Activated T-helper 9 cell treated with anti-CD3 and anti-CD28 coated beads, Interleukin-2, amount 50 U/mL, for 16 hours (primary cell): ENCODE measurements at places on chromosomes 7 and 10.
A peak's percentile ranks its signal among the peaks of the same experiment; 100 is the strongest.

DNA sequence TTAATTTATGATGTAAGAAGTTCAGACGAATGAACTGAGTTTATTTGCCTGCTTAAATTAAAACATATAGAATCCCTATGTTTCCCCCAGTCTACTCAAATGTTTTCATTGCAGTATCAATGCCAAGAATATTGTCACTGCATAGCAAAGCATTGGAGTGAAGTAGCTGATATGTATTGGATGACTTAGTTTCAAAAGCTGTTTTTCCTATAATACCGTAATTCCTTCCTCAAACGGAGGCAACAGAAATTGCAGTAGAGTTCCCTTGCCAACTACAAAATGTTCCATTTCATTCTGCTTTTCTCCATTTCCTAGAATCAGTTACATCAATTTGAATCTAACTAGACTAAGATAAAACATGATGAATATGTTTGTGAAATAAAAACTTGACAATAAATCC is 174.1 kb downstream of the CNTNAP2 start:
- no peak for DNase-seq

- DNase-seq, result no peak
Observed at GRCh38 chr10:92486637-92487036, 87.3 kb downstream of the IDE start.

DNA sequence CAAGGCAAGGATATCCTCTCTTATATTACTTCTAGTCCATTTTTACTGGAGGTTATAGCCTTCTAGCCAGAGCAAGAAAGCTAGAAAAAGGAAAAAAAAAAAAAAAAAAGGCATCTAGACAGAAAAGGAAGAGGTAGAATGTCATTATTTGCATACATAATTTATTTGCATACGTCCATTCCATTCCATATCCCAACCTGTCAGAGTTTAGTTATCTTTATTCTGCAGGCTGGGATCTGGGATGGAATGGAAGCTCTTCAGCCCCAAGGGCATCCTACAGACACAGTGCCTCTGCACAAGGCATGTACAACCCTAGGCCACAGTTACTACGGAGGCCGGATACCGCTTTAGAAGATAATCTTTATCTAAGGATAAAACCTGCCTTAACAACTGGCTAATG is 9.6 kb downstream of the CH25H start:
- no peak for DNase-seq

GRCh38 chr10:113047963-113048781 is 98.1 kb downstream of the TCF7L2 start:
- DNase-seq, result no peak

- DNase-seq, result no peak
Observed at GRCh38 chr10:79394664-79395063, 47.4 kb downstream of the PPIF start.

DNA sequence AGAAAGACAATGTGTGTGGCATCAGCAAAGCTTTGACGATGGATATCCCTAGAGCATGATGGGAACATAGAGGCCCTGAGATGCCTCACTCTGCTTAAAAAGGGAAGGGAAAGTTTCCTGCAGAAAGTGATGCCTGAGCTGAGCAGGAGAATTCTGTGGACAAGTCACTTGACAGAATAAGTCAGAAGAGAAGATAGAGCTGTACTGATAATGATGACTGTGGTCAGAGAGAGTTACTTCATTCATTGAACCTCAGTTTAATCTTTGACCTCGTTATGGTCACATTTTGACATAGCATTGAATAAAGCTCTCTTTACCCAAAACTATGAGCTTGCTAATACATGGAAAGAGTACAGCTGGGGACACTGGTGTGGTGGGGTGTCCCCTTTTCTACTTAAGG is 7.6 kb downstream of the CUBN start:
- no peak for DNase-seq

DNA sequence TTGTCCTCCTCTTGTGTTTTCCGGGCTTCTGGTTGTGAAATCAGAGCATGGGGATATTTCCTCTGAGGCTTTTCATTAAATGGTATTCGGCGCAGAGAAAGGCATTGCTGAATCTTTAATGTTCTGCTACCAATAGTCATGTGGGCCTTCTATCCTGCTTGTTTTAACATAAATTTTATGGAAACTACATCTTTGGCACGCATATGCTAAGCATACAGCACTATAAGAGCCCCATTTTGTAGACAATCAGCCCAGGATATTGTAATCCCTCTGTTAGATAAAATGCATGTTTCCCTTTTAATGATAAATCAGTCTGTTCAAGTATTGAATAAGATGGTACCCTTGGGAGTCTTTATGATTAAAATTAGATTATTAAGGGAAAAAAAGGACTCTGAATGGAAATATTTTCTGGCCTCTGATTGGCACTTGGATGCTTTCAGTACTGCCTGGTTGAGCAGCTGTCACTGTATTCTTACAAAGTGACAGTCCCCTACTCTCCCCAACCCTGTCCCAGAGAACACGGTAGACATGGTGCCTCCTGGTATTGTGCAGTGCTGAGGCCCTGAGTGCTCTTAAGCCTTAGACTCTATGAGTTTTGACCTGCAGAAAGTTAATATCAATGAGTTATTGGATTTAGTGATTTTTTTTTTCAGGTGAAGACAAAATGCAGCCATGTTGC is 256.3 kb downstream of the POU6F2 start:
- no peak for DNase-seq

- DNase-seq, result no peak
Observed at GRCh38 chr7:95684037-95684436, 87.7 kb upstream of the PDK4 start.

- peak; percentile 28 for DNase-seq
Observed at GRCh38 chr7:92809760-92810573, 26.4 kb downstream of the CDK6 start.

- DNase-seq, result no peak
Observed at GRCh38 chr7:124747072-124747471, 18.5 kb downstream of the GPR37 start.

GRCh38 chr7:11009631-11010030 is 36.0 kb downstream of the PHF14 start:
- no peak for DNase-seq

DNA sequence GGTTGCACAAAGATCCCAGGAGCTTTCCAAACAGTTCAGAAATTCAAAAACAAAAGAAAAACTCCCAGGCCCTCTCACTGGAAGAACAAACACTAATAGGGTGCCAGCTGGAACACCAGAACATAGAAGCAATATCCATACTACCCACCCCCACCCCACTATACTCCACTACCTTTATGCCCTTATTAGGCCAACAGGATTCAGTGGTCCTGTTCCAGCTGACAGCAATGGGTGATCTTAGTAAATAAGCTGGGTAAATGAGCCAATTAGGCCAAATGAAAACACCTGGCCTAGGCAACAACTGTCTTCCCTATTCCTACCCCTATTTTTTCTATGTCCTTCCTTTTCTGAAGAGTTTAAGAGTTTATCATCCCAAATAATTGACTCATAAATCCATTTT is 11.7 kb downstream of the NOC3L start:
- no peak for DNase-seq

GRCh38 chr10:1520909-1521565 is 216.3 kb downstream of the ADARB2 start:
- DNase-seq, result no peak

DNA sequence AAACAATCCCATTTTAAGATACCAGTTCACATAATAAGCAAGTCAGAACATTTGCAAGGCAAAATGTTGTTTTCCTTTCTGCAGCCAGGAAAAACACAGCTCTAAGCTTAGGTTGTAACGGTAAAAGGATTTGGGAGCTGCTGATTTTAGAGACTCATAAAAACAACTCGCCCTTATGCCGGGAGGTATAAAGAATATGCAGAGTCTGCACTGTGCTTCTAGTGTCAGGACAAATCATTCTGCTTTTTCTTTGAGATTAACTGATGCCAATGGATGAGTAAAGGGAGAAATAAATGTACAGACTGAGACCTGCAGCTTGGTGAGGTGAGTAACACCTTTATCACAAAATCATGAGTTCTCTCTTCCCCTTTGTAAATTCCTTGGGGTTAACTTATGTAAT is 2.0 kb upstream of the SFR1 start:
- no peak for DNase-seq

GRCh38 chr10:126674741-126675515 is 4.4 kb upstream of the C10orf90 start:
- no peak for DNase-seq

DNA sequence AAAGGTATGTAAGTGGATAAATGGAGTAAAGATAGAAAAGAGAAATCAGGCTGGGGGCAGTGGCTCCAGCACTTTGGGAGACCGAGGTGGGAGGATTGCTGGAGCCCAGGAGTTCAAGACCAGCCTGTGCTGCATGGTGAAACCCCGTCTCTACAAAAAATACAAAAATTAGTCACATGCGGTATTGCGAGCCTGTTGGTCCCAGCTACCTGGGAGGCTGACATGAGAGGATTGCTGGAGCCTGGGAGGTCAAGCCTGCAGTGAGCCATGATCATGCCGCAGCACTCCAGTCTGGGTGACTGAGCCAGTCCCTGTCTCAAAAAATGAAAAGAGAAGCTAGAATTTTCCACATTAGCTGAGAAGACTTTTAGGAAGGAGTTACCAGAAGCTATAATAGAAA is 14.8 kb downstream of the LCOR start:
- no peak for DNase-seq

DNA sequence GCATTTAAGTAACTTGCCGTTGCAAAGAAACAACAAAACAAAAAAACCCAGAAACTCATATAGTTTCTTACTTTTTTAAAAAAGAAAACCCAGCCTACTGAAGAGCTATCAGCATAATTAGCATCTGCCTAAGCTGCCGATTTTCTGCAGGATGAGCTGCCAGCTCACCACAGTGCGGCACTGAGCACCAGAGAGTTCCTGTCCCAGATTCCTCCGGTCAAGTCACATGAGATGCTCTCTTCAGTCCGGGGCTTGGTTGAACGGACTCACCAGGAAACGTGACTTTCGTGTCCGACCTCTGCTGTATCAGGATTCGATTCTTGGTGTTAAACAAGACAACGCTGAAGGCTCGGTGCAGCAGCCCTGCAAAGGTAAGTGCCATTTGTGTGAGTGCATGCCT is 3.2 kb downstream of the IDI2 start:
- DNase-seq, result no peak

GRCh38 chr7:86978808-86979506 is 80.5 kb downstream of the ELAPOR2 start:
- DNase-seq, result no peak

GRCh38 chr7:47303695-47304453 is 278.0 kb downstream of the TNS3 start:
- DNase-seq, result no peak

DNA sequence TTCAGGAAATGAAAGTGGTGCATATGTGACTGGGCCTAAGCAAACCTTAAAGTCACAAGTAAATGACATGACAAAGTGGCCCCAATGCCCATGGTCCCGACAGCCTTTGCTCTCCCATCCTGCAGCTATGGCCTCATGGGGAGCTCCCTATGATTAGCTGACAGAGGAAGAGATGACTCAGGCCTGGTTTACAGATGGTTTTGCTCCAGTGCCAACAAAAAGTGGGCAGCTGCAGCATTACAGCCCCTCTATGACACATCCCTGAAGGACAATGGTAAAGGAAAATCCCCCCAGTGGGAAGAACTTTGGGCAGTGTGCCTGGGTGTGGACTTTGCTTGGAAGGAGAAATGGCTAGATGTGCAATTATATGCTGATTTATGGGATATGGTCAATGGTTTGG is 105.1 kb upstream of the ADCY1 start:
- DNase-seq, result no peak

GRCh38 chr10:128050936-128051335 is 75.3 kb downstream of the MKI67 start:
- no peak for DNase-seq

- peak; percentile 49 for DNase-seq
Observed at GRCh38 chr10:97791824-97792721, 20.3 kb upstream of the SFRP5 start.

GRCh38 chr7:149750122-149750845 is 23.1 kb downstream of the ZNF467 start:
- no peak for DNase-seq

DNA sequence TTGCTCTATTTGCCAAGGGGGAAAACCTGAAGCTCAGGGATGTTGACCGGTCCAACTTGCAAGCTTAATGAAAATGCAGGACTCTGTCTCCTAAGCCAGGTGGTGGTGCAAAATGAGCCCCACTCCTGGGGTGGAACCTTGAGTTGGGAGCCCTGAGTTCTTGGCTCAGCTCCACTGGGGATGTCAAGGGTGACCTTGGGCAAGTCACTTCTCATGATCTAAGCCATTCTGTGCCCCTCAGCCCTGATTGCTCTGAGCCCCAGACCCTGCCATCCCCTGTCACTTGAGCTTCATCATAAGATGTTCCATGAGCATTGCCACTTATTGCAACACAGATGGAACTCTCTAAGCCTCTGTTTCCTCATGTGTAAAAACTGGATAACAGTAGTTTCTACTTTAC is 33.9 kb downstream of the MYL10 start:
- DNase-seq, result no peak

- DNase-seq, result no peak
Observed at GRCh38 chr10:54710918-54711317, 90.1 kb downstream of the PCDH15 start.
